ENCODE measurements at places on chromosomes 12 and 14. TPM values are rescaled to one million over a fixed set of nuclear protein-coding genes. Genes with fewer than 3 reads are reported as not detected.

DNA sequence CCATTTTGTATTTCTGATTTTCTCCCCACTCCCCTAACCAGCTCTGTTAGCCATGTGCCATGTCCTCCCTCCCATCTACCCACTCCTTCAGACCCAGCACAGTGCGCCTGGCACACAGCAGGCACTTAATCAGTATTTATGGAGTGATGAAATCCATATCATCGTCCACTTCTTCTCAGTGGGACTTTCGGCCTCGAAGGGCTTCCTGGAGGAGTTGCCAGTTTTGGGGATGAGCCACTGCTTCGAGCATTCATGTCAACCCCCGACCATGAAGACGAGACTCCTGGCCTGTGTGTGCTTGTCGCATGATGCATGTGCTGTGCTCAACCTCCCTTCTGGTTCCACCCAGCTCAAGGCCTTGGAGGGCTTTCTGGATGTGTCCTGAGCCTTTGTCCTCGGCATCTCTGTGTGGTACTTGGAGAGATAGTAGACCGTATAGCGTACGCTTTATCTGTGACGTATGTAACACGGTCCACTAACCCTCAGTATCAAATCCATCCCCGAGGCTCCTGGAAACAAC, 119.5 kb upstream of the RTL1 start:
- no peak for DNase-seq

DNA sequence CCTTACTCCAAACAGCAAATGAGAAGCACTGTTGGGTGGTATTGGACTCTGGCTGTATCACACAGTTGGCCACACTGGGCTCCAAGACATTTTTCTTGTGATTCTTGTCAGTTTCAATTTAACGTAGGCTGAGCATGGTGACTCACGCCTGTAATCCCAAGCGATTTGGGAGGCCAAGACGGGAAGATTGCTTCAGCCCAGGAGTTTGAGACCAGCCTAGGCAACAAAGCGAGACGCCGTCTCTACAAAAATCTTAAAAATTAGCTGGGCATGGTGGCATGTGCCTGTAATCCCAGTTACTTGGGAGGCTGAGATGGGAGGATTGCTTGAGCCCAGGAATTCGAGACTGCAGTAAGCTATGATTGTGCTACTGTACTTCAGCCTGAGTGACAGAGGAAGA, 35.3 kb upstream of the PLEKHD1 start:
- no peak for DNase-seq

- no peak for DNase-seq
Measured at GRCh38 chr14:99519931-99520421, 38.8 kb downstream of the CCNK start.

NYNRIN gene
- total RNA-seq, result 24.7 TPM

All from tibial nerve (tissue), 4 donors.